ENCODE measurements at places on chromosomes 13 and 19.
A peak's percentile ranks its signal among the peaks of the same experiment; 100 is the strongest.

GRCh38 chr13:30584051-30584731 is 33.5 kb upstream of the USPL1 start:
- no peak for DNase-seq

- DNase-seq = no peak
Observed at GRCh38 chr13:36337938-36338641, 8.1 kb downstream of the SPART start.

- DNase-seq = no peak
Observed at GRCh38 chr19:28363254-28363653, 849.7 kb downstream of the UQCRFS1 start.

DNA sequence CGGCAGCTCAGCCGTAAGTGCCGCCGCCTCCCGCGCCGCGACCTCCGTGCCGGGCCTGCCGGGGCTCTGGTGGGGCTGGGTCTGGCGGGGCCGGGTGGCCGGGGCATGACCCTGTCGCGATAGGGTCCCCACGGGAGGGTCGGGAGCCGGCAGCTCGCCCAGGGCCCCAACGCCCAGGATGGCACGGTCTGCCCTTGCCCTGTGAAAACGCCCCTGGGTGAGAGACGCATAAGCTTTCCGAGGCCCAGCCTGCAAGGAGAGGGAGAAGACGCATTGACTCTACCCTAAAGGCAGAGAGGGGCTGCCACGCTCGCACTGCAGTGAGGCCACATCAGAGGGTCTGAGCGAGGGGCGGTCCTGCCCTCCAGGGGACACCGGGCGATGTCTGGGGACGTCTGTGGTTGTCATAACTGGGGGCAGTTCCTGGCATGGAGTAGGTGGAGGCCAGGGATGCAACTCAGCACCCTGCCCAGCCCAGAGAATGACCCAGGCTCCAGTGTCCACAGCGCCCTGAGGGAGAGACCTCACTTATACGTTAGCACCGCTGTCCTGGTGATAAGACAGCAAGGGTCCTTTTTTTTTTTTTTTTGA is 539 bp downstream of the ZNF554 start:
- DNase-seq = no peak

DNA sequence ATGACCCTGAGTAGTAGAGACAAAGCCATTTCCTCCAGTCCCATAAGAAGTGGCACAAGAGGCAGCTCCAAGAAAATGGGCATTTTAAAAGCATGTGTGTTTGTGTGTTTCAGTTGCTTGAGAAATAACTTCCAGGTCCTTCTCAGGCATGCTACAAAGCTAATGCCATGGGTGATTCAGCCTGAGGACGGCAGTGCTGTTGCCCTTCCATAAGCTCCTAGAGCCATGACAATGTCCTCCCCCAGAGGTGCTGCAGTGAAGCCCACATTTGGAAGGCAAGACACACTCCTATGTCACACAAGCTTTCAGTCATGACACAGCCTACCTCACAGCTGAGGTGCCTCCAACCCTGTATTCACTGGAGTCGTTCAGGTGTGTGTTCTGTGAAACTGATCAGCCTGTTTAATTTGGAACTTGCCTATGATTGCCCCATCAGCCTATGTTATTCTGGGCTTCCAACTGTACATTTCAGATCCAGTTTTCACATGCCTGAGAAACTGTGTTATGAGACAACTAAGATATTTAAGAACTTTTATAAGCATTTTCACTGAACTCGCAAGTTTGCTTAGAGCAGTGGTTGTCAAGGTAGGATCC is 213.6 kb downstream of the FOXO1 start:
- DNase-seq = no peak

GRCh38 chr13:104086210-104086609 is 1020.0 kb upstream of the SLC10A2 start:
- no peak for DNase-seq

GRCh38 chr13:105492216-105492615 is 1043.2 kb downstream of the EFNB2 start:
- DNase-seq = no peak

- DNase-seq = peak; percentile 4
Observed at GRCh38 chr13:95050800-95051615, 250.2 kb downstream of the ABCC4 start.

DNA sequence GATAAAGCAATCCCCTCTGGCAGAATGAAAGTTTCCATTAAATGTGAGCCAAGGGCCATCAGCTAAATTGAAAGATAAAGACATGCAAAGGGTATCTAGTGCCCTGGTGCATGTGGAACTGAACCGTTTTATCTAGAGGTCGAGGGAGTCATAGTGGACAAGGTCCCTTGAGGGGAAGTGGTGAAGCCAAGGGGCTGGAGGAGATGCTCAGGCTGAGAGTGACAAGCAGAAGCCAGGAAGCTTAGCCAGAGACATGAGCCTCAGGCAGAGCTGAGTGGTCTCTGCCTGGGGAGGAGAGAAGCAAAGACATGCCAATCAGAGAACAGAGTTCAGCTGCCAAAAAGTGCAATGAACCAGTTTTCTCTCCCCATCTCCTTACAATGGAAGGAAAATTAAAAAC is 68.1 kb upstream of the SLC10A2 start:
- DNase-seq = no peak

- no peak for DNase-seq
Observed at GRCh38 chr13:44819772-44820171, 169.5 kb downstream of the NUFIP1 start.

DNA sequence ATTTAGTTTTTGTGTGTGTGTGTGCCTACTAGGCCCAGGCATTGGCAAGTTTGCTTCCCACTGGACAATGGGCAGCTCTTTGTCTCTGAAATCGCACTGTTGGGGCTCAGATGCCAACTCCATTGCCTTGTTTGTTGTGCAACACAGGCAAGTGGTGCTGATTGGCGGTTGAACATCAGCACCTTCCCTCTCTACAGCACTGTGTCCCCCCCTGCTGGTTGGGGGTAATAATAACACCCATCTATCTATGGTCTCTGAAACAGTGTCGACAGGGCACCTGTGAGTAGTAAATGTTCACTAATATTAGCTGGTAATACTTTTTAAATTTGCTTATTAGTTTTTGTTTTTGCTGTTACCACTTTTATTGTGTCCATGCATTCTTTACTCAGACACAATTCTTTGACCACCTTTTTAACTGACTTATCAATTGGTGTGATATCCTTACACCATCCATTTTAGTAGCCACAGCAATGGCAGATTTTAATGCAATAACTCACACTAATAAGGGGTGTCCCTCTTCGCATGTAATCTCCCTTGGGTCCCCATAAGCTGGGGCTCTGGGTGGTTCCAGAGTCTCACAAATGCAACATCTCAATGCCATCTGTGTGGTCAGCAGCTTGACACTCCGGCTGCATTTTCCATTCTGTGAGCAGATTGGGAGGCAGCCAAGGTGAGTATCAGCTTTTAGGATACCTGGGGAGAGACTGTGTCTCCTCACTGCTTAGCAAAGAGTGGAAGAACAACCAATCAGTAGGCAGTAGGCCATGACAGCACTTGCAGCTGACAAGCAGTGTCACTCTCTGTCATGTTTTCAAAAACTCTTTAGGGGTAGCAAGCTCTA is 47.7 kb upstream of the UQCRFS1 start:
- DNase-seq = peak; percentile 24

- no peak for DNase-seq
Observed at GRCh38 chr19:53634768-53635167, 3.0 kb downstream of the DPRX start.

DNA sequence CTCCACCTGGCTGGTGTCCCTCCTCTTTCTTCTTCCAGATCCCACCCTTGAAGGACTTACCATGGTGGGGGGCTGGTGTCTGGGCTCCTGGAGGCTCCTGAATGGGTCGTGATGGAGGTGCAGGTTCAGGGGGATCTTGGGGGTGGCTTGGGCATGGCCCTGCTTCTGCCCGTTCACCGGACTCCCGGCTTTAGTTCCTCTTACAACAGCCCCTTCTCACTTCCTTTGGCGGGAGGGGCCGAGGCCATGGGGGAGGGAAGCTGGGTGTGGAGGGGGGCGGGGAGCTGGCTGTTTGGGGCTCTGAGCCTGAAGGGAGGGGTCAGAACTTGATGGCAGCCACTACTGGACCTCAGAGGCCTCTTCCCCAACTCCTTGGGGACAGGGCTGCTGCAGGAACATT is at the start of gene MYO1F:
TSS of gene MYO1F (minus strand) at position 196 of the 400 bp plus-strand sequence. CDS start at position 63, 133 bp downstream.
- no peak for DNase-seq

GRCh38 chr13:70890289-70890688 is 782.0 kb upstream of the KLHL1 start:
- DNase-seq = no peak

DNA sequence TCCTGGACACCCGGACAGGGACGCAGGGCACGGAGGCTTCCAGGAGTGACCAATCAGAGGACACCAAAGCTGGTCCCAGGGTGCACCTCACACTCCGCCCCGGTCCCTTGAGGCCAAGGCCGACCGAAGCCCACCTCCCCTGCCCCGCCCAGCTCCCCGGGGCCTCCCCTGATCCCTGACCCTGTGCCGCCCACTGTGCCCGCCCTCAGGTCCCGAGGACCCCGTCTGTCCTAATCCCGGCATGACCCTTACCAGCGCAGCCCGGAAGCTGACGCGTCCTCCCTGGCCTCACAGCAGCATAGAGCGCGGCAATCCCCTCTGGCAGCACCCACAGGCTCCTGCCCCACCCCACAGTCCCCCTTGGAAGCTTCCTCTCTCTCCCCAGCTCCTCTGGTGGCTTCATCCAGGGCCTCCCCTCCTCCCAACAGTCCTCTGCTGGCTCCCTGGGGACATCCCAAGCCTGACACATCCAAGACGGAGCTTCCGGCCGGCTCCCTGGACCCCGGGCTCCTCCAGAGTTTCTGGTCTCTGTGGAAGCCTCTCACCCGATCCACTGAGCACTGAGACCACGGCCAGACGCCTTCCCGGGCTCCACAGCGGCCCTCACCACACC is 7.4 kb upstream of the CDC34 start:
- DNase-seq = no peak

GRCh38 chr19:4506449-4507149 is 11.7 kb downstream of the PLIN4 start:
- DNase-seq = peak; percentile 74

- peak; percentile 81 for DNase-seq
Observed at GRCh38 chr13:41034881-41035280, 15.8 kb upstream of the ELF1 start.

DNA sequence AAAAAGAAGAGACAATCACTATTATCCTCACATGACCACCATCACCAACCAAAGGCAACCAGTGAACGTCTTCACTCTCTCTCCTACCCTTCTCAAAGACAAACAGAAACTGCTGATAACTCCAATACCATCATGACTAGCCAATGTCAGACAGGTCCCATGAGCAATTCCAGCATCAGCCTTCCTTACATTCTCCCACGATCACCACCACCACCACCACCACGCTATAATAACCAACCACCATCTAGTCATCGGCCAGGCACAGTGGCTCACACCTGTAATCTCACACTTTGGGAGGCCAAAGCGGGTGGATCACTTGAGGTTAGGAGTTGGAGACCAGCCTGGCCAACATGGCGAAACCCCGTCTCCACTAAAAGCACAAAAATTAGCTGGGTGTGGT is 3.9 kb downstream of the MYO1F start:
- DNase-seq = no peak

- no peak for DNase-seq
Observed at GRCh38 chr13:75682326-75682725, 46.2 kb downstream of the LMO7 start.

DNA sequence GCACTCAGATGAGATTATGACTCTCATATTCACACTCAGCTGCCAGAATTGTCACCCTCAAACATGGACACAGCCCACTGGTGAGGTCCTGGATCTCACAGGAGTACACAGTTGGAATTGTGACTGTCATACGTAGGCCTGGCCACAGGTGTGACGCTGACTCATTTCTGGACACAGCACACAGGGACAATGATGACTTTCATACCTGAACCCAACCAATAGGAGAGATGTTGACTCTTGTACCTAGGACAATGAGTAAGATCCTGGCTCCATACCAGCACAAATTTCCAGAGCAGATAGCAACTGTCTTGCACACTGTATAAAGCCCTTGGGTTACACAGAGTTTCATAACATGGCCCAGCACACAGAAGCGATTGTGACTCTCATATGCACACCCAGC is 46.4 kb downstream of the ZNF85 start:
- DNase-seq = no peak

GRCh38 chr13:40798380-40798779 is 9.0 kb downstream of the SLC25A15 start:
- DNase-seq = no peak

- no peak for DNase-seq
Observed at GRCh38 chr13:44790289-44790688, 199.0 kb downstream of the NUFIP1 start.

- no peak for DNase-seq
Observed at GRCh38 chr19:39679056-39679790, 23.5 kb downstream of the LGALS16 start.

DNA sequence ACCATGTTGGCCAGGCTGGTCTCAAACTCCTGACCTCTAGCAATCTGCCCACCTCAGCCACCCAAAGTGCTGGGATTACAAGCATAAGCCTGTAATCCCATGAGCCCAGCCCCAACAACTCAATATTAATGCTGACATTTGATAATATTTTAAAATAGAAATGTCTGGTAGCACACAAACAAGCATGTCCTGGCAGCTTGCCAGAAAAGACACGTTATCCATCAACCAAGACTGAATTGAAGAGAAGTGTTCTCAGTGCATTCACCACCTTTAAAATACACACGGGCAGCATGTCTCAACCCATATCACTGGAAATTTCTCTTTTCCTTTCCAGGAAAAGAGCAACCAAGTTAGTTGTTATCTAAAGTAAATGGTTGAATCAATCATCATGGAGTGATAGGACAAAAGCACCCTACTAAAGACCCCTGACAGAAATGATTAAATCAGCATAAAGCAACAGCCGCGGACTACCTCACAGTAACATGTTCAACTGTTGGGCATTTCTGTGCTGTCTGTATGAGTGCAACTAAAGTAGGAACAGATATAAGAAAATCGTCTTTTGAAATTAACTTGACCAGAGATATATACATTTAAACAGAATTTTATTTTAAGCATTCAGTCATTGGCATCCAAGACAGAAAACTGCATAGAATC is 25.0 kb downstream of the LHFPL6 start:
- DNase-seq = no peak

DNA sequence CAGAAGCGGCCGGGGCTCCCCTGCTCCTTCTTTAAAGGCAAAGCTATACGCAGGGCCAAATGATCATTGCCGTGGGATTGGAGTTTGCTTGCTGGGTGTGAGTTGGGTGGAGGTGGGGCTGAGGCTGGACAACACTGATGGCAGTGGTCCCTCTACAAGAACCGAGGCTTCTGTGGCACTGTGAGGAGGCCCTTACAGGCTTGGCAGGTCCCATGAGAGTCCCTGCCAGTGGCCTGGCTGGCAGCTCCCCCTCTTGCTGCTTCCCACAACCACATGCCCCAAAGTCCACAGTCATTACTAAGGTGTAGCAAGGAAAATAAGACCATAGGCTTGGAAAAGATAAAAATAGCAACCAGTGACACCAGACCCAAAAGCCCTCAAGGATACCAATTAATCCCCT is 98.4 kb downstream of the ANKRD10 start:
- no peak for DNase-seq

- DNase-seq = no peak
Observed at GRCh38 chr13:93876236-93876635, 603.2 kb downstream of the DCT start.

GRCh38 chr19:9847087-9847671 is 12.1 kb downstream of the PIN1 start:
- peak; percentile 57 for DNase-seq

- DNase-seq = no peak
Observed at GRCh38 chr13:24651718-24652345, 28.4 kb upstream of the ATP12A start.
